ENCODE measurements at places on chromosomes 5 and 9. TPM values are rescaled to one million over a fixed set of nuclear protein-coding genes. Genes with fewer than 3 reads are reported as not detected.
A peak's percentile ranks its signal among the peaks of the same experiment; 100 is the strongest.

DNA sequence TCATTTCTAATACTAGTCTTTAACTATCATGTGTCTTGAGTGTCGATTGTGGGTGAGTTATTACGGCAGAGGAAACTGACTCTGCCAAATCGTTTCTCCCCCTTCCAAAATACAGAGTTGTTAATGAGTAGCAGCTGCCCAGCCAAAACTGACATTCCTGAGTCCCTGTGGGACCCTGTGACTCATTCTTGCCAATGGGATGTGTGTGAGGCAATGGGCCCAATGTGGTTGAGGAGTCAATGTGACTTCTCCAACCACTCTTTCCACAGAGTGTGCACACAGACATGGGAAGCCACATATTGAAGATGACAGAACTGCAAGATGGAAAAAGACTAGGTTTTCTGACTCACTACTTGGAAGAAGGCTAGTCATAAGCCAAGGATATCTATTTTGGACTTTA, 434.7 kb downstream of the DTWD2 start:
- no peaks in the 10 kb centered on the region for H3K36me3 ChIP-seq
- no peak overlapping the region for H3K27ac ChIP-seq
- DNase-seq: no peak
- H3K4me3 ChIP-seq: no peak overlapping the region

DNA sequence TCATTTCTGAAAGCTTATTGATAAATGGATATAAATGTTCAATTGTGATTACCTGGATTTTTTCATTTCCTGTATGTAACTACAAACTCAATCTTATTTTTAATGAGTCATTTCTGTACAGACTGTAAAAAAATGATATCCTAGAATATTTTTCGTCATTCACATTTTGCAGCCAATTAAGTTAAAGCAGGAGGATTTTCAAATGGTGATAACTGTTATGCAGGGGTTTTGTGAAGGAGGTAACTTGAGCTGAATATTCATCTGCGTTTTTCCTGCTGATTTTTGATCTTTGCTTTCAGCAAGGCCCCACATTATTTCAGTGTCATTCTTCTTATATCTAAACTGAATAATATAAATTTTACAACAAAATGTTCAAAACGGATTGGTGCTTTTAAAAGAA, 74.1 kb downstream of the SLF1 start:
- H3K27ac ChIP-seq: no peak overlapping the region
- DNase-seq: no peak
- H3K27me3 ChIP-seq: no peaks in the 10 kb centered on the region
- peaks cover 25% of the 10 kb centered on the region for H3K36me3 ChIP-seq
- no peak overlapping the region for H3K4me3 ChIP-seq

DNA sequence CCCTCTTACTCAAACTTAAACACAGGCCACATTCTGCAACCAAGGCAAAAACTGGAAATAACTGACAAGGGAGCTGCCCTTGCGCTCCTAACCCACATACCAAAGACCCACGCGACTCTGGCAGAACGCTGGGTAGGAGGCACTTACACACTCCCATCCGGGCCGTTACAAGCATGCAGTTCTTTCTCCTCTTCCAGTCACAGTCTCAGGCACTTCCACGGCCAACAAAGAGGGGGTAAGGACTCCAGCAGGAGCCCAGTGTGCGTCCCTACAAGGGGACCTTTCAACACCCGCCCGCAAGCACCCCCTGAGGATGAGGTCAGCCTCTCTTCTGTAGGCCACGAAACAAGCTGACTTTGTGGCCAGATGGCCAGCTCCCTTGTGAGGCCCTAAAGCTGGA, 57.4 kb downstream of the SERINC5 start:
- DNase-seq: no peak
- H3K36me3 ChIP-seq: peaks cover 38% of the 10 kb centered on the region
- H3K4me1 ChIP-seq: peaks cover 73% of the 10 kb centered on the region
- H3K4me3 ChIP-seq: no peak overlapping the region
- H3K27ac ChIP-seq: peak overlapping the region; percentile 67

- peaks cover 28% of the 10 kb centered on the region for H3K27me3 ChIP-seq
- H3K4me1 ChIP-seq: peaks cover 18% of the 10 kb centered on the region
- no peak overlapping the region for H3K27ac ChIP-seq
- no peak overlapping the region for H3K4me3 ChIP-seq
Observed at GRCh38 chr9:126704157-126704891, 90.6 kb downstream of the LMX1B start.

The ADAMTS12 gene
- total RNA-seq: not detected
